Cortex of kidney (tissue), 1 donor: ENCODE measurements at places on chromosomes 6 and 20.

DNA sequence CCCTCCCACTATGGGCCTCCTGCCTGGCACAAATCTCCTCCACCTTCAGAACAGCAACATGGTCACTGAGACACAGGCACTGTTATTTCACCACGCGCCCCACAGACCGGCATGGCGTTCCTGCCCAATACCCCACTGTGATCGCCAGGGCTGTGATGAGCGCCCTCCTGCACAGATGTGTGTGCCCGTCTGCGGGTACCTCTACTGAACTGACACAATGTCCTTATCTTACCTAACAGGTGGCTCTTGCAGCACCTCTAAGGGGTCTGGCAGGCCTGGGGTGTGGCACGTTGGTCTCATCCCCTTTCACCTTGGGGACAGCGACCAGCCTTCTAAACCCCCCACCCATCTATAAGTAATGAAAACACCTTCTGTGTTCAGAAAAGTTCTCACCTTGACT is 64.2 kb downstream of the STAU1 start:
- DNase-seq: no peak

DNA sequence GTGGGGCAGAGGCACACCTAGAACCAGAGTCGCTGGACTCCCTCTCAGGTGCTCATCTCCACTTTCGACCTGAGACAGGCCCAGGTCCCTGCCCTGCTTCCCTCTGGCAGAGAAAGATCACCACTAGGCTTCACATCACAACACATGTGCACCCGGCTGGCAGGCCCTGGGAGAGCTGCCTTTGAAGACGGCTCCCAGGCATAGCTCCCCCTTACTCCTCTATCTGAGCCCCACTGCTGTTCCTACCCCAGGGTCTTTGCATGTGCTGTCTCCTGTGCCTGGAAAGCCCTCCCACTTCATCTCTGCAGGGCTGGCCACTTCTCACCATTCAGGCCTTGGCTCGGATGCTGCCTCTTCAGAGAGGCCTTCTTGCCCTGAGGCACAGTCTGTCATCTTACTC is 89.2 kb downstream of the NOL4L start:
- no peak for DNase-seq

- no peak for DNase-seq
Observed at GRCh38 chr20:57013741-57014140, 252.7 kb downstream of the BMP7 start.

DNA sequence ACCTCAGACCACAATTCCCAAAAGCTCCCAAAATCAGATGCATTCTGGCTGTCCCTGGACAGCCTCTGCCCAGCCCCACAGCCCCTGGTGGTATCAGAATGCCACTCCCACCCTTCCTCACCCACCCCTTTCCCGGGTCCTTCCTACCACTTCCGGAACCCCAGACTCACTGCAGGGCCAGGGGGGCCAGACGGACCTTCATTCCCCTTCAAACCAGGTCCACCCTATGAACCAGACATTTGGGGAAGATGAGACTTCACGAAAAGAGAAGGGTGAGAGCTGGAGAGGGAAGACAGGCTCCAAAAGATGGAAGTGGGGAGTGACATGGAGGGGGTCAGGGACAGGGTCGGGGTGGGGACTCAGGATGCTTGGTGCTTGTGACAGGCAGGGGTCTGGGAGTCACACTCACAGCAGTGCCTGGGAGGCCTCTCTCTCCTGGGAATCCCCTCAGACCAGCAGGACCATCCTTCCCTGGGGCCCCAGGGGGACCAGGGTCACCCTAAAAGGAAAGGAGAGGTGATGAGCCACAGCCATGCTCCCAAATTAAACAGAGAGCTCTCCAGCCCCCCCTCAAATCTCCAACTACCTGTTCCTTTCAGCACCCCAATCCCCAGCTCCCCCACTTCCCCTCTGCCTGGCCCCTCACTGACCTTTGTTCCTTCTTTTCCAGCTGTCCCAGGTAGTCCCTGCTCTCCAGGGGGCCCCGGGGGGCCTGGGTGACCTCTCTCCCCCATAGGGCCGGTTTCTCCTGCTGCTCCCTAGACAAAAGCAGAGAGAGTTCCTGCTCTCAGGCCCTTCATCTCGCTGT is 20.2 kb downstream of the COL11A2 start:
- DNase-seq: no peak

GRCh38 chr6:51118792-51119191 is 300.1 kb downstream of the TFAP2B start:
- no peak for DNase-seq

DNA sequence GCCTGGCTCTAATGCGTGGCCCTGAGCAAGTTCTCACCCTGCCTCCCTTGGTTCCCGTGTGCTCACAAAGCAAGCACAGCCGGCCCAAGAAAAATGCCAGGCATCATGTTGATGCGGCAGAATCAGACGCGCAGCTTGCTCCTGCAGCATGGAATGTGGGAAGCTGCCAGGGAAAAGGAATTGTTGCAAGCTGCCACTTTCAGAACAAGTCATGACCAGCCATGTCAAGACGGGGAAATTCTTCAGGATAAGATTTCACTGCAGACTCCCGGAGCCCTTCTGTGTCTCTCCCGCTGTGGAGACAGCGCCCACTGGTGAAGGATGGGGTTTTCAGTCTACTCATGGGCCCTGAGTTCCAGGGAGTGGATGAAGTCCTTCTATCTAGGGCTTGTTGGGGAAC is 4.6 kb downstream of the DACT2 start:
- no peak for DNase-seq
